ENCODE measurements at places on chromosomes 13 and 19. TPM values are rescaled to one million over a fixed set of nuclear protein-coding genes. Genes with fewer than 3 reads are reported as not detected.

The FAM216B gene
- total RNA-seq, result not detected

The ONECUT3 gene
- total RNA-seq, result not detected

The TMED1 gene
- total RNA-seq, result 76.4 TPM

The ZNF560 gene
- total RNA-seq, result 0.53 TPM

The ANKRD24 gene
- total RNA-seq, result 0.18 TPM

The KIR3DL2 gene
- not detected for total RNA-seq

The PTPRH gene
- 6.9 TPM for total RNA-seq

The NXNL1 gene
- not detected for total RNA-seq

The CYP4F22 gene
- total RNA-seq, result not detected

The EID2B gene
- total RNA-seq, result 7.2 TPM

The SIGLEC7 gene
- not detected for total RNA-seq

The ZNF730 gene
- total RNA-seq, result under 0.01 TPM

The RAB4B gene
- 38.6 TPM for total RNA-seq

The FCHO1 gene
- total RNA-seq, result 2.1 TPM

The TNNI3 gene
- not detected for total RNA-seq

The POU2F2 gene
- under 0.01 TPM for total RNA-seq

The C13orf42 gene
- total RNA-seq, result not detected

The SULT2A1 gene
- total RNA-seq, result not detected

The C19orf67 gene
- not detected for total RNA-seq

The ZNF571 gene
- total RNA-seq, result 0.89 TPM

The SPRYD7 gene
- 7.8 TPM for total RNA-seq

The TEX29 gene
- total RNA-seq, result not detected

The PDX1 gene
- total RNA-seq, result not detected

The TINCR gene
- total RNA-seq, result 0.18 TPM

The TSHZ3 gene
- total RNA-seq, result 9.5 TPM

The DHDH gene
- total RNA-seq, result not detected

The CGB5 gene
- total RNA-seq, result not detected

The SERTM1 gene
- total RNA-seq, result not detected

The PDE4C gene
- not detected for total RNA-seq

The CYP4F8 gene
- not detected for total RNA-seq

The PLA2G4C gene
- total RNA-seq, result 11.0 TPM

The ERICH4 gene
- total RNA-seq, result not detected

The FGF22 gene
- total RNA-seq, result not detected

The SHANK1 gene
- 10.6 TPM for total RNA-seq

The MYADM gene
- total RNA-seq, result 67.2 TPM

The ZNF888 gene
- 3.5 TPM for total RNA-seq

The TNFSF13B gene
- 2.3 TPM for total RNA-seq

The CFD gene
- 2.0 TPM for total RNA-seq

The CYP4F2 gene
- not detected for total RNA-seq

The GRIN2D gene
- not detected for total RNA-seq

The LIM2 gene
- not detected for total RNA-seq

The ZFP28 gene
- 8.0 TPM for total RNA-seq

The TTC9B gene
- total RNA-seq, result not detected

The CD37 gene
- not detected for total RNA-seq

The MYO9B gene
- total RNA-seq, result 66.0 TPM

The IL17D gene
- 0.35 TPM for total RNA-seq

The MED26 gene
- total RNA-seq, result 4.3 TPM

The SHISA2 gene
- total RNA-seq, result not detected

The SELENOV gene
- not detected for total RNA-seq

The ZNF229 gene
- 3.2 TPM for total RNA-seq

The CGB8 gene
- total RNA-seq, result not detected

The DAND5 gene
- not detected for total RNA-seq

The KLF2 gene
- total RNA-seq, result 0.58 TPM

The PRSS57 gene
- not detected for total RNA-seq

The ZNF439 gene
- 1.4 TPM for total RNA-seq

The RNF113B gene
- not detected for total RNA-seq

The ZNF44 gene
- total RNA-seq, result 4.6 TPM

The TUBB4A gene
- not detected for total RNA-seq
